Gastrocnemius medialis (tissue), 4 donors: ENCODE measurements at places on chromosomes 5 and 9. TPM values are rescaled to one million over a fixed set of nuclear protein-coding genes. Genes with fewer than 3 reads are reported as not detected.

Gene SLC44A1
- total RNA-seq, result 12.5 TPM

Gene PRRX2
- 1.7 TPM for total RNA-seq

Gene PKD2L2
- 0.70 TPM for total RNA-seq

Gene LHX3
- total RNA-seq, result not detected

Gene ADAMTSL2
- total RNA-seq, result 1.8 TPM

Gene KCNV2
- not detected for total RNA-seq

Gene F12
- total RNA-seq, result not detected

Gene SCGB3A1
- total RNA-seq, result not detected

Gene PCDHGB3
- total RNA-seq, result 1.3 TPM

Gene SH3RF2
- total RNA-seq, result 19.2 TPM

Gene PCDHB3
- total RNA-seq, result 0.71 TPM

Gene SLC34A3
- not detected for total RNA-seq

Gene MYOT
- total RNA-seq, result 99.0 TPM
